ENCODE measurements at places on chromosomes 3 and 15.

DNA sequence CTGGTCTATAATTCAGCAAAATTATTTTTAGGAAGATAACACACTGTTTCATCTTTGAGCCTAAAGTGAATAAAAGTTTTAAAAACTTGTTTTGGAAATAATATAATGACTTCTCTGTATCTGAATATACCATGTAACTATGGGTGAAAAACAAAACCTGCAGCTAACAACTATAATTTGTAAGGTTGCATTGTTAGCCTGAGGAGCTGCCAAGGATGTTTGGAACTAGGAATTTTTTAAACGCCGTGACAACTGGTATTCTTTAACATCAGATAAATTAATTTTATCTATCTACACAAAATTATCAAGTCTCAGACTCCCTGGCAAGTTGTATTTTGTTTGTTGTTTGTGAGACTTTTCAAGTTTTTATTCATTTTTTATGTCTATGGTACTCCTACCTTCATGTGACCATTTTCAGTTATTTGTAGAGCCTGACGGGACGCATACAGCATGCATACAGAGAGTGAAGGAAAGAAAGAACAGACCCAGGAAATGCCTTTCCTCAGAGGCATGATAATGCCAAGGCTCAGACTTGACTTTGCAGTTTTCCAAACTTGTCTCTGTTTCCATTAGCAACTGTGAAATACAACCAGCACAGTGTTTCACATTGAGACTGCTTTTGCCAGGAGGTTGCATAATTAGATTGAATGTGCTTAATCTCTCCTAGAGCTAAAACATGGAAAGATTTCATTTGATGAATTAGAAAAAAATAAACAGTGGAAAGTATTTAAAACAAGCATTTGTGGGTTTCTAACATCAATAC is 60.8 kb upstream of the ARHGEF26 start:
- no peak for DNase-seq

DNA sequence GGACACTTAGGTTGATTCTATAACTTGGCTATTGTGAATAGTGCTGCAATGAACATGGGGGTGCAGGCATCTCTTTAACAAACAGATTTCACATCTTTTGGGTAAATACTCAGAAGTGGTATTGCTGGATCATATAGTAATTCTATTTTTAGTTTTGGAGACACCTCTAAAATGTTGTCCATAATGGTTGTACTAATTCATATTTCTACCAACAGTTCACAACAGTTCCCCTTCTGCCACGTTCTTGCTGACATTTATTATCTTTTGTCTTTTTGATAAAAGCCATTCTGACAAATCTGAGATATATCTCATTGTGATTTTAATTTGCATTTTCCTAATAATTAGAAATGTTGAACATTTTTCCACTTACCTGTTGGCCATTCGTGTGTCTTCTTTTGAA is 19.5 kb downstream of the CX3CR1 start:
- DNase-seq = no peak

DNA sequence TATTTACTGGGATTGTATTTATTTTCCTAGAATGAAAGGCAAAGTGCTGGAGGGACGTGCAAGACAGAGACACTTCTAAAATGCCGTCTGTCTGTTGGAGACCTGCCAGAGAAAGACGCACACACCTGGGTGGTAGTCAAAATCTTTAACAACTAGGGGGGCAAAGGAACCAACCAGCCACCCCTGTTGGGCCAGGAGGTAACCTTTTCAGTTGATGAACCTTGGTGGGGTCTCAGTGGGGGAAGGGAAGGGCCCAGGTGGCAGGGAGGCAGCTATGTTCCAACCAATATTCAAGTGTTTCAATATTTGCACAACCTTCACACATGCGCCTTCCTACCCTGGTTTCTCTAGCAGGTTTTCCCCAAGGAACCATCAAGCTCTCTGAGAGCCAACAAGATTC is 99.0 kb downstream of the MEGF11 start:
- no peak for DNase-seq

GRCh38 chr3:178260887-178261565 is 275.2 kb upstream of the KCNMB2 start:
- DNase-seq = no peak

GRCh38 chr3:120928991-120929390 is 21.0 kb downstream of the STXBP5L start:
- no peak for DNase-seq

Measured in GM13977 (cell line).